ENCODE measurements at places on chromosomes 3 and 15.

DNA sequence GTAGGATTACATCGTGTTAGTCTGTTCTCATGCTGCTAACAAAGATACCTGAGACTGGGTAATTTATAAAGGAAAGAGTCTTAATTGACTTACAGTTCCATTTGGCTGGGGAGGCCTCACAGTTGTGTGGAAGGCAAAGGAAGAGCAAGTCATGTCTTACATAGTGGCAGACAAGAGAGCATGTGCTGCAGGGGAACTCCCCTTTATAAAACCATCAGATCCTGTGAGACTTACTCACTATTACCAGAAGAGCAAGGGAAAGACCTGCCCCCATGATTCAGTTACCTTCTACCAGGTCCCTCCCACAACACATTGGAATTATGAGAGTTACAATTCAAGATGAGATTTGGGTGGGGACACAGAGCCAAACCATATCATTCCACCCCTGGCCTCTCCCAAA is 3.4 kb downstream of the SLC25A26 start:
- no peak for DNase-seq

DNA sequence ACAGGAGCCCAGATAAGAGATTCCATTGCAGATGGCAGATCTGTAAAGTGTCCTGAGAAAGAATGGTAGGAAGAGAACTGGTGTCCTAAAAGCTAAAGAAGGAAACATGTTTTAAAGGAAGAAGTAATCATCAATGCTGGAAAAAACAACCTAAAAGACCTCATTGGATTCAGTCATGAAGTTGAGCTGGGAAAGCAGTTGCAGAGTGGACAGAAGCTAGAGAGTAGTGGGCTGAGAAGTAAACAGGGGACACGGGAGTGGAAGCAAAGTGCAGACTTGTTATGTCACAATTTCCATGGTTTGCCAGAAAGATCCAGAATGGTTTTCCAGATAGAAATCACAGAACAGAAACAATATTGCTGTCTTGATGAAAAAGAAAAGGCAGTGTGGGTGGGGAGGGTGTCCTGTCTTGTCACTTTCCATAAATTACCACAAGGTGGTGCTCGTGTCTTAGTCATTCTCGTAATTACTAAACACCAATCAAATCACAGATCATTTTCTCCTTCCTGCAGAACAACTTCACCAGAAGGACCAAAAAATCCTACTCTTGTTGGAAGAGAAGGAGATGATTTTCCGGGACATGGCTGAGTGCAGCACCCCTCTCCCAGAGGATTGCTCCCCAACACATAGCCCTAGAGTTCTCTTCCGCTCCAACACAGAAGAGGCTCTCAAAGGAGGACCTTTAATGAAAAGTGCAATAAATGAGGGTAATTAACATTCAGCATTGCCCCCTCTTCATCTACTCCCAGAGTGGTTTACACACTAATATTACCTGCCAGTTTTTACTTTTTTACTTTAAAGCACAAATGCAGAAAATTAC is 64.5 kb downstream of the KLHL25 start:
- peak; percentile 37 for DNase-seq

DNA sequence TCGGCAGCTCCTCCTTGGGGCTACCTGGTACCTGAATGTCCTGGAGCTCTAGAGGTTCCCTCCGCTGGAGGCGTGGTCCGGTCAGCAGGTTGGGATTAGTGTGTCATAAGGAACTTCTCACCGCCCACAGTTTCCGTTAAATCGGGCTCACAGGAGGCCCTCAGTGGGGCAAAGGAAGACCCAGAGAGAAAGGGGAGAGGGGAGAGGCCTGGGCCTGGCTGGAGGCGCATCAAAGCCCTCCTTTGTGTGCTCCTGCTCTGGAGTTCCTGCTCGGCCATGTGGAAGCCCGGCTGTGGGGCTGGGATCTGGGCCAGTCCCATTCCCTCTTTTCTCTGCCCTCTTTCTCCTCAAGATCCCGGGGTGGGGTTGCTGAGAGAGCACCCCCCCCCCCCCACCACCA is at the start of gene RLBP1:
Gene RLBP1, minus strand, starts transcription at position 37 of the 400 bp plus-strand sequence. CDS start 2,604 bp downstream, outside the sequence.
- no peak for DNase-seq

DNA sequence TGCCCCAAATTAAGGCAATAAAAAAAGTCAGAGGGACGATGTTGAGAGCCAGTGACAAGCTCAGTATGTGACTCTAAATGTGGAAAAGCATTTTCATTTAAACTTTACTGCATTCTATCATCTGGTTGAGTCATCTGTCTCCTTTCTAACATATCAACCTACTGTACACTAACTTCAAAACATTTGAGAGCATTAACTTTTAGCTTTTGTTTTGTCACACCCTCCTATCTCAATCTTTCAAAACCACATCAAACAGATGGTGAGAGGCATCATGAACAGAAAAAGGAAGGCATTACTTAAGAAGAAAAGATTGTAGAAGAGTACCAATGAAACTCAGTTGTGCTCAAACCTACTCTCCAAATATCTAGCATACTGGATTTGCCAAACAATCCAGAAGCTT is 4.8 kb downstream of the LRRC58 start:
- no peak for DNase-seq

DNA sequence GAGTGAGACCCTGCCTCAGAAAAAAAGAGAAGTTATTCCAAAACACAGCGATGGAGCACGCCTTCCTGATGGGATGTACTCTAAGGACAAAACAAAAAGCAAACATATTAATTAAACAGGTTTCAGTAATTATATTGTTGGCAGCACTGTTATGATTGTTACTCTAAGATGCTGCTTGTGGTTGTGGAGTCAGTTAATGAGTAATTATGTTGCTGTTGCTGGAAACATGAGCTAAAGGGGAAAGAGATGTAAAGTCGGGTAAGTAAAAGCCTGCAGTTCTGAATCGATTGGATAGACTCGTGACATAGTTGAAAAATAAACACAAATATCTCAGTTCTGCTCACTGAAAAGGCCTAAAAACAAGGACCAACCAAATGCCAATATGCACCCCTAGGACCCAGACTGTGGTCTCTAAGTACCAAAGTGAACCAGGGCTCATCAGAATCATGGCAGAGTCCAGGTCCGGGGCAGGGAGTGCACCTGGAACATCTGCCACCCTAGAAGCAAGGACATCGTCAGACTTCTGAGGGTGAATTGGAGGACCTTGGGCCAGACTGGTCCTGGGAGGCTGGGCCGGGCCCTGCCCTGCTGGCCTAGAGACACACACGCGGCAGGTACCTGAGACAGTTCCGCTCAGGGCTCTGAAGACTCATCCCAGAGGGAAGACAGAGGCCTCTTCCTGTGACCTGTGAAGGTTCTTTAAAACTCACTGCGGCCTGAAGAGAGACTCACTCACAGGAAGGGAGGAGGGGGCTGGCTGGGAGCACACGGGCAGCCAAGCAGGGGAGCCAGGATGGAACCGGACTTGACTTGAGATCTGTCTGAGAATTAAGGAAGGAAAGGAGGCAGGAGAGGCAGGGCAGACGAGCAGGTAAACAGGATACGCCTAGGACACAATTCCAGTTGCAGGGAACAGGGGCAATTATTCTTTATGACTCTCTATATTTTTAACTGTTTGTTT is 140.5 kb downstream of the LRRK1 start:
- no peak for DNase-seq

DNA sequence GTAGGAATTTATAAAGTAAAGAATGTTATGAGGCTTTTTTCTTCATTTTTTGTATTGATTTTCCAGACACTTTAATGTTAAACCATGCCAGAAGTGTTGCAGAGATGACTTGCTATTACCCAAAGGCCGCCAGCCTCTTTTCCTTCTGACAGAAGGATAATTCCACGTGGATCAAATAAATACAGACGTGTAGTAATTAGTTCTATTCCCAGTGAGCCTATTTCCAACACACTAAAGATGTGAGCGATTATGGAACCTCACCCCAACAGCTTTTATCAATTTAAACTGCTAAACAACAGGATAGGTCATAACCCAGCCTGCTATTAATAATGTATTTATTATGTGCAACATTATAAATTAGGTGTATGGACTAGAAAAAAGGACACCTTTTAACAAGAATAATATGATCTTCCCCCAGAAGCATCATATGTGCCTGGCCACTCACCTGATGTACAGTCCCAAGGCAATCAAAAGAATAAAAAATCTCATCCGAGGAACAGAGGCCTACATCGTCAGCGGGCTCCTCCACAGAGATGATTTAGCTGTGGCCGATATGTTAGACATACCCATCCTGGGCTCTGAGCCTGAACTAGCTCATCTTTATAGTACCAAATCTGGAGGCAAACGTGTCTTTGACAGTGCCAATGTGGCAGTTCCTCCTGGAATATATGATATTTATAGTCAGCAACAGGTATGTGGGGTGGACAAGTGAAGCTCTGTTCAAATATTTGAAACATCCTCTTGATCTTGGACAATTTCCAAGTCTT is 125.9 kb upstream of the C15orf61 start:
- DNase-seq: no peak

- DNase-seq: no peak
Observed at GRCh38 chr3:36011791-36012190, 368.5 kb upstream of the STAC start.

GRCh38 chr15:68210409-68210756 is 5.3 kb upstream of the CALML4 start:
- DNase-seq: no peak

GRCh38 chr15:52440946-52441345 is 87.7 kb downstream of the MYO5A start:
- DNase-seq: no peak
